ENCODE measurements at places on chromosomes 2 and 18. TPM values are rescaled to one million over a fixed set of nuclear protein-coding genes. Genes with fewer than 3 reads are reported as not detected.
A peak's percentile ranks its signal among the peaks of the same experiment; 100 is the strongest.

- no peak for DNase-seq
Measured at GRCh38 chr2:101267671-101268656, 15.3 kb downstream of the CNOT11 start.

- no peak for DNase-seq
Measured at GRCh38 chr2:68330691-68331090, 10.9 kb upstream of the CNRIP1 start.

Gene KCNF1
- 0.17 TPM for total RNA-seq

Gene TIGD1
- total RNA-seq, result 1.7 TPM

Gene ASB18
- 3.8 TPM for total RNA-seq

- no peak for DNase-seq
Measured at GRCh38 chr2:225169396-225169795, 127.1 kb upstream of the DOCK10 start.

Gene UGT1A6
- not detected for total RNA-seq

Gene CYP1B1
- 16.9 TPM for total RNA-seq

Gene DSG1
- 0.77 TPM for total RNA-seq

DNA sequence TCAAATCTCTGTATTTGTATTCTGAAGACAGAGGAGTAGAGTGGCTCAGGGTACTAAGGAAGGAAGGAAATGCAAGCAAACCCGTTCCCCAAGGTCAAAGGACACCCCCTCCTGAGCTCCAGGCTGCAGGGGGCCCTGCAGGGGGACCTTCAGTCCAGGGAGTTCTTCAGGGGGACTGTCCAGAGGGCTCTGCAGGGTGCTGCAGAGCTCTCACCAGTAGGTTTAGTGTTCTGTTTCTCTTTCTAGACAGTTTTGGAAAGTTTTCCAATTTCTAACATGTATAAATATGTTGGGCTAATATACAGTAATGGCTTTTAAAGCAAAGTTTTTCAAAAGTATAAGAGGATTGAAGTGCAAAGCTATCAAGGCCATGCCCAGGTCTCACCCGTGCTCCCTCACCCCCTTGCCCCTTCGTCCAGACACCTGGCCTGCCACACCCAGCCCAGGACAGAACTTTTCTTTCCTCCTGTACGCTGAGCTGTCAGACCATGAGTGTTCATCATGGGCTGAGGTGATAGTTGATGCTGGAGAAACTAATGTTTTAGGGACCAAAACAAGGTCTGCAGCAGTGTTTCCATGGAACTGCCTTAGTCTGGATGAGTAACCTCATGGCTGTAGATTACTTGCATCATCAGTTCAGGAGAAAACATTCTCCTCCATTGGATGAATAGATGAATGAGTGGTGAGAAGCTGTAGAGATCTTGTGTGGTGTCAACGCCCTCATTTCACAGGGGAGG is 134.2 kb downstream of the GLI2 start:
- DNase-seq, result peak; percentile 8

- no peak for DNase-seq
Measured at GRCh38 chr18:70024093-70024492, 76.4 kb upstream of the CD226 start.

GRCh38 chr2:49288902-49289700 is 134.8 kb upstream of the FSHR start:
- no peak for DNase-seq

GRCh38 chr2:199757233-199757870 is 93.6 kb downstream of the FTCDNL1 start:
- DNase-seq, result peak; percentile 65

DNA sequence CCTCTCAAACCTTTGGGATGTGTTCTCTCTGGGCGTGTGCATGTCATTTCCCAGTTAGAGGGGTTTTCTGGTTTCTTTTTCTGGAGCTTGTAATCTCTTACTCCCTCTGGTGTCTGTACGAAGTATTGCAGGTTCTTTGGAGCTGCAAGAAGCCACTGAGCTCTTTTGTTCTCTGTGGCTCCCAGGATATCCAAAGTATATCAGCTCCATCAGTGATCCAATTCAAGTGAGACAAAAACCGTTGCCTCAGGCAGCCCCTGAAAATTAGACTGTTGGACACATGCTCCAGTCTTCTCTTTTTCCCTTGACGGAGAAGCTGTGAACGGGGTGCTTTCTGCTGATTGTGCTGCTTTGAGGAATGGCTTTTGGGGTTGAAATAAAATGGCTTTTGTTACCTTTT is 59.0 kb upstream of the LDLRAD4 start:
- no peak for DNase-seq

Gene KCNJ3
- total RNA-seq, result 2.0 TPM

GRCh38 chr2:101793277-101793969 is 95.9 kb downstream of the MAP4K4 start:
- peak; percentile 49 for DNase-seq

Gene STON1
- total RNA-seq, result 6.7 TPM

GRCh38 chr2:74387346-74387745 is 7.2 kb upstream of the DCTN1 start:
- DNase-seq, result no peak

DNA sequence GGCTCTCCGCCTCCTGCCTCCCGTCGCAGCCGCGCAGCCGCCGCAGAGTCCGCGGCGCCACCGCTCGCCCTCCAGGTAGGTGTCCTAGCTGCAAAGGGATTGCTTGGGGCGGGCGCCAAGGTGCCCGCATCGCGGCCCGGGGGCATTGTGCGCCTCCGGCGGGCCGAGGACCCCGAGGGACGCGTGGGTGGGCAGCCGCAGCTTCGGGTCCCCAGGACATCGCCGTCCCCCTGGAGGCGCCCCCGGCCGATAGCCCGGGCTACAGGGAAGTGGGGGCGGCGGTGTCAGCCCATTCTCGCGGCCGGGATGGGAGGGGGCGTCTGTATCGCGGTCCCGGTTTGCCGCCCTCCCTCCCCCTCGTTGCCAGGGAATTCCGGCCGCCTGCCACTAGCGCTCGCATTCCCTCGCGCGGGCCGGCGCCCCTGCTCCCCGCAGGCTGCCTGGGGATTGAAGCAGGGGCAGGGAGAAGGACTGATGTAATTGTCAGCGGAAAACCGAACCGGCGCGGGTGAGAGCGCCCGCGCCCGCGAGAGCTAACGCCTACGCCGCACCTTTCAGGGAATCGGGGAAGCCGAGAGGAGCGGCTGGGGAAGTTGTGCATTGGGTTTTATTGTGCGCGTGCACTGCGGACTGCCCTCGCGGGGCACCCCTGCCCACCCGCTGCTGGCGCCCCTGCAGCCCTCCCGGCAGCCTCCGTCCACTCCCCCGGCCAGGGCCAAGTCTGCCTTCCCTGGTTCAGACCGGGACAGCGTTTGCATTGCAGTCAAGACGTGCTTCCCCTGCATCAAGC is 483 bp downstream of the OSBPL6 start:
- DNase-seq, result peak; percentile 61

DNA sequence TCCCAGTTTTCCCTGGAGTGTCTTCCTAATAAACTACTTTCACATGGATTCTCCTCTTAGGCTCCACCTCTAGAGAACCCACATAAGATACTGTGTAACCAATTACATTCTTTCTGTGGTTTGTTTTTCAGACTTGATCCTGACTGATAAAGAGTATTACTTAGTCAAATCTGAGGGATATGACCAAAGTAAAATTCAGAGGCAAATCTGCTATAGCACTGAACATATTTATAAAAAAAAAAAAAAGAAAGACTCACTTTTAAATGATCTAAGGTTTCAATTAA is 13.9 kb downstream of the CKAP2L start:
- DNase-seq, result no peak

DNA sequence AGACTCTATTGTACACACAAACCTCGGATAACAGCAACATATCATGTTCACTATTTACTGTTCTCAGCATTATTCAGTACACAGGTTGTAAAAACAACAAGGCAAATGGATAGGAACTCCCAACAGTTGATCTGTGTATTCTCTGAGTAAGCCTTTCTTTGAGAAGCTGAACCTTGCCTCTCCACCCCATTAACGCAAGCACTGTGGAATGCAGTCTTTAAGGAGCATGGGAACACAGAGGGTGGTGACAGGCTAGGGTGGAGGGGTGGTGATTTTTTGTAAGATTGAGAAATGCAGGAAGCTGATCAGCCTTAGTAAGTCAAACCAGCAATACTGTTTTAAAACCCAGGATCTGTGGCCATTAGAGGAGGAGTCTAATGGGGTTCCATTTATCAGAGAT is 19.6 kb upstream of the SERPINB11 start:
- DNase-seq, result no peak

DNA sequence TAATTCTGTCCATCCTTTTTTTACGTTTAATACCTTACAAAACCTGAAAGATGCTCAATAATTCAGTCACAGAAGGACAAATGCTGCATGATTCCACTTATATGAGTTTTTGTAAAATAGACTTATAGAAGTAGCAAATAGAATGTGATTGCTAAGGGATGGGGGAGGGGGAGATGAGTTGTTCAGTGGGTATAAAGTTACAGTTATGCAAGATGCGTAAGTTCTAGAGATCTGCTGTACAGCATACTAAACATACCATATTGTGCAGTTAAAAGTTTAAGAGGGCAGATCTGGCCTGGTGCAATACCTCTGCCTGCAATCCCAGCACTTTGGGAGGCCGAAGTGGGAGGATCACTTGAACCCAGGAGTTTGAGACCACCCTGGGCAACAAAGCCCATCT is 78.8 kb downstream of the TET3 start:
- DNase-seq, result no peak

DNA sequence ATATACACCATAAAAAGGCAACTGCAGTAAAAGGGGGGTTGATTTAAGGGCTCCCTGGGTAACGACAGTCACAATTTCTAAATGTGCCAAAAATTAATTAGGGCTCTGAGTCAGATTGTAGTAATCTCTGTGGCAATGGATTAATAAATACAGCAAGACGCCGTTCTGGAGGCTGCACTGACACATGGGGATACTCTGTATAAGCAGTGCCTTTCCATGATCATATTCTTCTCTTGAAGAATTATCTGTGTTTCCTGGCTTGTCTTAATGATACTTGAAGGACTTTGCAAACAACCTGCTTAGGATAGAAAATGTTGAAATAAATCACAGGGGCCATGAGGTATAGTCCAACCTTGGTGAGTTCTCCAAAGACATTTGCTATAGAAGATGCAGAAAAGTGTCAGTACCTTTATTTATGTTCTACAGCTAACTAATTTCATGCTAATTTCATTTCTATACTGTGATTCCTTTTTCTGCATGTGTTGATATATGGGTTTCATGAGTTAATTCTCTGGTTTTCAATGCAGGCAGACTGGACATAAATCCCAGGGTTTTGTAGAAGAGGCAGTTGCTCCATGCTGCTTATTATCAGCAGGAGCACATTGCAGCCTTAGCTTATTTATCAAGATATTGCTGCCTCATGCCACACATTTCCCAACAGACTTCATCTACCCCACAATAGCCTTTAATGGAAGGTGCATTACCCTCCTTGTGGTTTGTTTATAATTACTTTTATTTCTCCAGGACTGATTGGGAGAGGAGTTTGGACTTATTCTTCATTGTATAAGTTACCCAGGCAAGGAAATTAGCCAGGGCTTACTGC is 54.8 kb downstream of the HNMT start:
- no peak for DNase-seq
